Transverse colon (tissue), 4 donors: ENCODE measurements at places on chromosomes 12 and 14. TPM values are rescaled to one million over a fixed set of nuclear protein-coding genes. Genes with fewer than 3 reads are reported as not detected.

GRCh38 chr14:100072783-100073346, 7.6 kb downstream of the EVL start:
- DNase-seq = peak; percentile 75

GRCh38 chr14:94394581-94395207, 6.3 kb upstream of the SERPINA1 start:
- peak; percentile 33 for DNase-seq

GRCh38 chr14:32413967-32414640, 85.0 kb downstream of the AKAP6 start:
- no peak for DNase-seq

GRCh38 chr14:54488318-54488645, 498 bp downstream of the GMFB start:
- no peak for DNase-seq

DNA sequence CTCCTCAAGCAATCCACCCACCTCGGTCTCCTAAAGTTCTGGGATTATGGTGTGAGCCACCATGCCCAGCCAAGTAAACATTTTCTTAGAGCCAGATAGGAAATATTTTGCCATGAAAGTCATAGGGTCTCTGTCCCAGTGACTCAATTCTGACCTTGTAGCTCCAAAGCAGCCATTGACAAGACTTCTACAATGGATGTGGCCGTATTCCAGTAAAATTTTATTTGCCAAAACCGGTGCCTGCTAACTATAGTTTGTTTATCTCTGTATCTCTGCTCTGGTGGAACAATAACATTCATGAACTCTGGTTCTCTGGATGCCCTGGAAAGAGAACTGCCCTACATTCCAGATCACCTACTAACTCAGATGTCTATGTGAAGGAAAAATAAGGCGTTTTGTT, 54.6 kb upstream of the USP44 start:
- no peak for DNase-seq

DNA sequence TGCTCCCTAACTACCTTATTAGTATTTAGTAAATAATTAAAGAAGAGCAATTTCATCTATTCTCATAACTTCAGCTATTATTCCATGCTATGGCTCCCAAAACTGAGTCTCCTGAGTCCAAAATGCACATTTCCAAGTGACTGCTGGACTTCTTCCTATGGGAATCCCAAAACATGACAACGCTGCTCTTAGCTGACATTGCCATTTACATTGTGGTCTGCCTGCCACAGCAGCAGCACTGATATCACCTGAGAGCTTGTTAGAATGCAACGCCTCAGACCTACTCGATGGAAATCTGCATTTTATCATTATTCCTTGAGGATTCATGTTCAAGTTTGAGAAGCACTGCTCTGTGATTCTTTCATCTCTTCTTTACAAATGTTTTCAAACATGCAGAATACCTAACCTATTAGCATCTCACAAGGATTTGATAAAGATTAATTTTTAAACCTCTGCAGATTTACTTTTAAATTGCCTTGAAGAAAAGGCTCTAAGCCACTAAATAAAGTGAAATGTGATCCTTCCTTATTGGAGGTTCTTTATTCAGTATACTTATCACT, 77.7 kb downstream of the SEC23A start:
- DNase-seq = no peak

DNA sequence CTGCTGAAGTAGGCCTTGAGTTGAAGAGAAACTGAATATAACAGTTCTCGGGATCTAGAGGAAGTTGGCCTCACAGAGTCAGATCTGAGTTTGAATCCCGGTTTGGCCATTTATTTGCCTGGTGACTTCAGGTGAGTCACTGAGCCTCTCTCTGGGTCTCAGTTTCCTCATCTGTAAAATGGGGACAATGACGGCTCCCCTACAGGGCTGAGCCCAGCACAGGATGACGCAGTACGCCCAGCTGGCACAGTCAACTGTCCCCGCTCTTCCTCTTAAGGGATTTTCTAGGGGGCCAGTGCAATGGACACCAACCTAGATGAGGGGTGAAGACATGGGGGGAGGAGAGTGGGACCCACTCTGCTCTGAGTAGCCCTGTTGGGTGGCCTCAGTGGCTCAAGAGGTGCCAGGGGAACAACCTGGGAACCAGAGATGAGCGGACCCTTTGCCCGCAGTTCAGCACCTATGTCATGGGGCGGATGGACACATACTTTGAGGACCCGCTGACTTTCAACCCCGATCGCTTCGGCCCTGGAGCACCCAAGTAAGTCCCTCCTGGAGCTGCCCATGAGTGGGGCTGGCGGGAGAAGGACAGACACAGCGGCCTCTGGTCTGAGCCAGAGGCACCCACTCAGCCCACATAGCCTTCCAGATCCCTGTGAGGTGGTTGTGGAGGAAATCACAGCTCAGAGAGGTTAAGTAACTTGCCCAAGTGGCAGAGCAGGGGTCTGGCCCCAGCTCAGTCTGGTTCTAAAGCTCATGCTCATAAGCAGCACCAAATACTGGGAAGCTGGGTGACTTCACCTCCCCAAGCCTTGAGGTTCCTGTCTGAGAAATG, 41.1 kb downstream of the CYP46A1 start:
- no peak for DNase-seq

NAB2 gene
- total RNA-seq = 2.6 TPM

FOXN4 gene
- not detected for total RNA-seq

- no peak for DNase-seq
These were observed 282.8 kb downstream of the EGLN3 start for GRCh38 chr14:33668066-33668465.

DNA sequence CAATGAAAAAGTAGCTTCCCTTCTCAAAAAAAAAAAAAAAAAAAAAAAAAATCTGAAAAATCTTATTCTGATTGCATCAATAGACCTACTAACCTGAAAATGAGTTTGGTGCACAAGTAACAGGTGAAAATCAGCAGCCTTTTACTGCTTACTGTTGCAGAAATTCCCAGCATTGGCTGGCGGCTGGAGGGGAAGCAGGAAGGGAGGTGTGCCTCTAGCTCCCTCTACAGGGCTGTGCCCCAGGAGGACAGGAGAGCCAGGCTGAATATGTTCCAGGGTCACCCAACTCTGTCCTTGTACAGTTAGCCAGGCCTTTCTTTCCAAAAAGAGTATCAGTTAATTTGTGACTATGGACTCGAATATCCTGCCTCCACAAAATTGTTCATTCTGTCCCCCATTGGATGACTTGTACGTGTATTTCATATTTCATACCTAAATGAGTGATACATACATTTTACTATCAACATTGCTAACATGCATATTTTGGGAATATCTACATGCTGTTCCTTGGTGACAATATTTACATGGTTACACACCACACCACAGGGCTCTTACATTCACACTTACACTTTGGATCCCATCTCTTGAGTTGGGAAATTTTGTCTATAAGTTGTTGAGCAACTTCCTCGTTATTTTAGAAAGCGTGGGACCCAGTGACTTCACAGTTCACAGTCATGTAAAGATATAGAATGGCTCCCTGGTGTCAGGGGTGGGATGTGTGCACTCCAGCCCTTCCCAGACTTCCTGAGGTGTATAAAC, 124.8 kb downstream of the SAMD4A start:
- DNase-seq = peak; percentile 80

- no peak for DNase-seq
These were observed 7.2 kb downstream of the PROX2 start for GRCh38 chr14:74868739-74869138.

- DNase-seq = no peak
These were observed 8.0 kb downstream of the PTPN21 start for GRCh38 chr14:88546621-88547385.

- no peak for DNase-seq
These were observed 3.0 kb downstream of the MIS18BP1 start for GRCh38 chr14:45249856-45250575.

GRCh38 chr14:87203346-87203745, 789.6 kb downstream of the GALC start:
- no peak for DNase-seq

GRCh38 chr14:76589246-76589645, 172.0 kb upstream of the VASH1 start:
- DNase-seq = no peak

DNA sequence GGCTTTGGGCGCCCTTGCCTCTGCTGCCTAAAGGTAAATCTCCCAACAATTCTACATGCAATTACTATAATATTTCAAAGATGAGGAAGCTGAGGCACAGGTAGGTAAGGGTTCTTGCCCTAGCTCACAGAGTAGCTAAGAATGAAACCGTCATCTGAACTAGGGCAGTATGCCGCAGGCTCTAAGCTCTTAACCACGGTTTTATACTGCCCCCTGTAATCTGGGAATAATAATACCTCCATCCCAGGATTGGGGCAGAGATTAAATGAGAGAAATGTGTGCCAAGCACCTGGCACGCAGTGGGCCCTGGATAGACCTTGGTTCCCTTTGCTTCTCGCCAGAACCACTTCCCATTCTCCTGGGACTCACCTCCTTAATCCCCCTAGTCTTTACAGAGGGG, 1.5 kb upstream of the HRK start:
- DNase-seq = no peak

C12orf50 gene
- not detected for total RNA-seq

DNA sequence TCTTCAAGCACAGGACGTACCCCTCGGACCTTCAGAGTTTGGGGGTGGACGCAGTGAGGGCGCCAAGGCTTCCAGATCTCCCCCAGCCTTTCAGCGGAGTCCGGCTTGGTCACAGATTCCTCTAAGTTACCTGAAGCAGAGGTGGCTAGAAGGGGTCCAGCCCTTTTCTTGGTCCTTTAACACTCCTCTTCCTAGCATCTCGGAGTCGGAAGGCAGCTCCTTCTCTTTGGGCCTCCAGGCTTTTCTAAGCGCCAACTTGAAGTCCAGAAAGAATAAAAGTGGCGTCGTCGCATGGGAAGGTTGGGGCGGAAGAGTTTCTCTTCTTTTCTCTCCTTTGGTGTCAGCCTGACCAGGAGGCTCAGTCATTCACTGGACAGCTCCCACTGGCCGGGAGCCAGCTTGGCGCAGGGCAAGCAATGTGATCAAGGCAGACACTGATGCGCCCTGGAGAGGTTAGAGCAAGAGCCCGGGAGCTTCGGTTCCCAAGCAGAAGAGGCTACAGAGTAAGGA, 9.6 kb downstream of the OR6S1 start:
- DNase-seq = peak; percentile 78
